ENCODE measurements at places on chromosomes 3 and 15.

DNA sequence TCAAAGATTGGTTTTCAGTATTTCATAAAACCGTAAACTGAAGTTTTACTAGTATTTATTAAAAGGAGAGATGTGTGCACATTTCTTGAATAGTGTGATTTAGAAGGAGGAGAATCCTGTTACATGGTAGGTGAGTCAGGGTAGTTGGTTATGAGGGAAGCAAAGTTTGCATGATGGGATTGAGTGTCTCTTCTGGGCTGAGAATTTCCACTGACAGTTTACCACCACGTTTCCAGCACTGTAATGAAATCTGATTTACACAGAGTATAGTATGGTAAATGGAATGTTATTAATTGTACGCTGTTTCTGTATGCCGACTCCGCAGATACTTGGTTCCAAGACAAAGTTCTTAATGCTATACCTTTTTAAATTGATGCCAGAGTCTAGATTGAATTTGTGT, 1.6 kb downstream of the NECTIN3 start:
- DNase-seq: no peak

- no peak for DNase-seq
Measured at GRCh38 chr3:58163234-58163633, 47.5 kb downstream of the DNASE1L3 start.

GRCh38 chr3:102174832-102175374, 259.9 kb upstream of the ZPLD1 start:
- no peak for DNase-seq

DNA sequence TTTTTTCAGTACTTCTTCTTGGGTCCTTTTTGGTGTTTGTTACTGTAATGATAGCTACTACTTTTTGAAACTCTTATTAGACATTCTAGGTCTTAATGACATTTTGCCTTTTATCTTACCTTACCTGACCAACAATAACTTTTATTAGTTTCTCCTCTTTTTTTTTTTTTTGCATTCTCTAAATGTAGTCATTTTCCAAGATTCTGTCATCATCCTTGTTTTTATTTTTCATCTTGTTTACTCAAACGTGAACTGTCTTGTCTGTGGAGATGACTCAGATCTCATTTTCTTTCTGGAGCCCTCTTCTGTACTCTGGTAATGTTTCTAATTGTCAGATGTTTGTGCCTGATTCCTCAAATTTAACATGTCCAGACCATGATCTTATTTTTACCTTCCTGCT, 2.9 kb downstream of the ABHD5 start:
- no peak for DNase-seq

DNA sequence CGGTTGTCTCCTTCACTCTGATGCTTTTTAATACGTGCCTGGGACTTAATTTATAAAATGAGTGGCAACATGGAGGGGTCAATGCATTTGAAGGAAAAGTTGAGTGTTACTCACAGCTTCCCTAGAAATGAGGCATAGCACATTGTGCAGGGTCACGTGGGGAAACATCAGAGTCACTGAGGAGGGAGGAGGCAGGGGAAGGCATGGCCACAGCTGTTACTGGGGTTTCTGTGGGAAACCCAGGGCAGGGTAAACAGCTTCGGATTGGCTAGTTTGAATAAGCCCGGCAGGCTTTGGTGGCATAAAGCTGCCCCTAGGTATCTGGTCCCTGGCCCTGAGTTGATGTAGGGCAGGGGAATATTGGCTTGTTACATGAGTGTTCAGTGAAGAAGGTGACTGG, 98.9 kb upstream of the ST8SIA2 start:
- DNase-seq: no peak

DNA sequence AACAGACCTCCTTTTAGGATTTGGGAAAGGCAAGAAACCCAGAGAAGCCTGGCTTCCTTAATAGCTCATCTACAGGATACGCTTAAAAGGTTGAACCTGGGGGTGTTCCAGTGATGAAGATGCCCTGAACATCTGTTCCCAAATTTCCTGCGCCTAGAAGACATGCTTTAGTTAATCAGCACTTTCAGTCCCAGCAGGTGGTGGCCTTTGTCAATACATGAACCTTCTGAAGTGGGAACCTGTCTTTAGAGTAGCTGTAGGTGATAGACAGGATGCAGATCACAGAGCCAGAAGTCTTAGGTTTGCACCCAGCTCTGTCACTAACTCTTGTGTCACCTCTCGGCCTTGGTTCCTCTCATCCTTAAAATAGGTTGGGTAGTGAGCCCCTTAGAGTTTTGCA, 149.7 kb upstream of the SYNPR start:
- DNase-seq: no peak

DNA sequence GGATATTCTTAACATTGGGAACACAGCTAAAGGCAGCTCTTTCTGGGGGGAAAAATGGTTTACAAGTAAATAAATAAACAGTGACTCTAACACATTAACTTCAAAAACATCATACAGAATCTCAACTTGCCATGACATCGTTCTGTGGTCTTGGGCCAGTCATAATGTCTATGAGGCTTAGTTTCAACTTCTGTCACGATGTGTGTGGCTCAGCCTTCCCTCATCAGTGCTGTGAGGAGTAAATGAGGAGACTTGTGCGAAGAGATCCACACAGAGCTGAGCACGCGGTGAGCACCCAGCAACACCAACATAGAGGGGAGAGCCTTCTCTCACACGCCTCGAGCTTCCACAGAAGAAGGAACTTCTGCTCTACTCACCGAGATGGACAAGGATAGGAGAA, 49.0 kb downstream of the DZIP1L start:
- no peak for DNase-seq

DNA sequence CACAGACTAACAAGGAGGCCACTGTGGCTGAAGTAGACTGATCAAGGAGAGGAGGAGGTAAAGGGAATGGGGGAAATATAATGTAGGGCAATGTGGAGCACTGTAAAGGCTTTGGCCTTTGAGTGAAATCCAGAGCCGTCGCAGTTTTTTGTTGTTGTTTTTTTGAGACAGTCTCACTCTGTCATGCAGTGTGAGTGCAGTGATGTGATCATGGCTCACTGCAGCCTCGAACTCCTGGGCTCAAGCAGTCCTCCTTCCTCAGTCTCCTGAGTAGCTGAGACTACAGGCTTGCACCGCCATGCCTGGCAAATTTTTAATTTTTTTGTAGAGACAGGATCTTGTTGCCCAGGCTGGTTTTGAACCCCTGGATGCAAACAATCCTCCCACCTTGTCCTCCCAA, 32.2 kb downstream of the PPP4R2 start:
- DNase-seq: no peak

DNA sequence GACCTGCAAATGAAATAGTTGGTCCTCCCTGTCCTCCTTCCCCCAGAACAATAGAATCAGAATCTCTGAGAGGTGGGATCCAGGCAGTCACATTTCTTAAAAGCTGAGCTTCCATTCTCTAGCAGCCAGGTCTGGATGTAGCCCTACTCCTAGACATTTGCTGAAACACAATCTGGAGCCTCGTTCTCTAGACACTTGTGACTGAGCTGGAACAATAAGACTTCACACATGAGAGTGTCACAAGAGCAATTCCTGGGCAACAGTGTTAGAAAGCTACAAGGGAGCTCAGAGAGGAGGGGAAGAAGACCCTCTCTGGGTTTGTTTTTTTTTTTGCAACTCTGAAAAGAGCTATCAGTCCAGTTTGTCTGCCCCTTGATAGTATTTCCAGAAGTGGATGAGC, 14.5 kb downstream of the CORO2B start:
- no peak for DNase-seq

- no peak for DNase-seq
Measured at GRCh38 chr3:193335031-193335430, 43.5 kb downstream of the ATP13A5 start.

GRCh38 chr3:79564192-79564591, 203.6 kb downstream of the ROBO1 start:
- no peak for DNase-seq

- no peak for DNase-seq
Measured at GRCh38 chr15:99114511-99115299, 9.8 kb downstream of the SYNM start.
